ENCODE measurements at places on chromosomes 7 and 10. TPM values are rescaled to one million over a fixed set of nuclear protein-coding genes. Genes with fewer than 3 reads are reported as not detected.

Gene HOXA1
- total RNA-seq, result 0.63 TPM

Gene NODAL
- total RNA-seq, result not detected

Gene EPHA1
- 0.09 TPM for total RNA-seq

Gene MRC1
- total RNA-seq, result not detected
